Progenitor cell of endocrine pancreas (in vitro differentiated cells): ENCODE measurements at places on chromosomes 11 and 22. TPM values are rescaled to one million over a fixed set of nuclear protein-coding genes. Genes with fewer than 3 reads are reported as not detected.

DNA sequence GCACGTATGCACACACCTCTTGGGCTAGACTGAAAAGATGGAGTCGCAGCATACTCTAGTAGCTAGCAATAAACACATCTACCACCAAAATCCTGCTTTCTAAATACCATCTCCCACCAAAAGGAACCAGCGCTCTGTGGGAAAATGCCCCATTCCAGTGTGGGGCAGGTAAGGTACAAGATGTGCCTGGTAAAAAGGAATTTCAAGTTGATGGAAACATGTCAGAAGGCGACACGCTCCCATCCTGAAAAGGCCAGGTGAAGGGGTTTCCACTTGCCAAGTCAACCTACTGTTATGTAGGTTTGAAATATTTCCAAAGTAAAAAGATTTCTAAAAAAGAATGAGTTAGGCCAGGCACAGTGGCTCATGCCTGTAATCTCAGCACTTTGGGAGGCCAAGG is 8.8 kb downstream of the DGCR2 start:
- H3K4me3 ChIP-seq, result no peak overlapping the region
- H3K36me3 ChIP-seq, result no peaks in the 10 kb centered on the region
- peaks cover 18% of the 10 kb centered on the region for H3K4me1 ChIP-seq
- no peak for DNase-seq

GRCh38 chr11:118462178-118462577 is 25.9 kb downstream of the KMT2A start:
- no peaks in the 10 kb centered on the region for H3K27me3 ChIP-seq
- no peak overlapping the region for H3K4me3 ChIP-seq
- H3K4me1 ChIP-seq, result no peaks in the 10 kb centered on the region
- peaks cover 3% of the 10 kb centered on the region for H3K36me3 ChIP-seq
- no peak for DNase-seq

The P2RX6 gene
- 0.36 and 0.57 TPM in 2 replicates for total RNA-seq

The TRPM5 gene
- 0.46 and 0.84 TPM in 2 replicates for total RNA-seq

DNA sequence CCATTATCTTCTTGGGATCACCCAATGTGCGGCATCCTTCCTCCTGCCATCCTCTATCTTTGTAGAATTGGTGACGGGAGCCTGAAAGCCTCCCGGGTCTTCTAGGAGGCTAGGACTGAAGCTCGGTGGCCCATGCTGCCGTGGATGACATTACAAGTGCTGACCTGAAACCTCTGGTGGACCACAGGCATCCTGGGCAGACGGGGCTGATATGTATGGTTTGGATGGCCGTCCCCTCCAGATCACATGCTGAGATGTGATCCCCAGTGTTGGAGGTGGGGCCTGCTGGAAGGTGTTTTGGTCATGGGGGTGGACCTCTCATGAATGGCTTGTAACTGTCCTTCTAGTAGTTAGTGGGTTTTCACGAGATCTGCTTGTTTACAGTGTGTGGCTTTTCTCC is 1525.8 kb downstream of the BRD1 start:
- DNase-seq, result no peak
- peaks cover 7% of the 10 kb centered on the region for H3K4me1 ChIP-seq
- peaks cover 49% of the 10 kb centered on the region for H3K27me3 ChIP-seq

- no peaks in the 10 kb centered on the region for H3K36me3 ChIP-seq
- H3K4me1 ChIP-seq, result no peaks in the 10 kb centered on the region
- H3K4me3 ChIP-seq, result no peak overlapping the region
- no peaks in the 10 kb centered on the region for H3K27me3 ChIP-seq
- DNase-seq, result no peak
Observed at GRCh38 chr11:122195790-122196189, 79.8 kb upstream of the BLID start.

The PHLDA2 gene
- 1.2 and 1.9 TPM in 2 replicates for total RNA-seq

DNA sequence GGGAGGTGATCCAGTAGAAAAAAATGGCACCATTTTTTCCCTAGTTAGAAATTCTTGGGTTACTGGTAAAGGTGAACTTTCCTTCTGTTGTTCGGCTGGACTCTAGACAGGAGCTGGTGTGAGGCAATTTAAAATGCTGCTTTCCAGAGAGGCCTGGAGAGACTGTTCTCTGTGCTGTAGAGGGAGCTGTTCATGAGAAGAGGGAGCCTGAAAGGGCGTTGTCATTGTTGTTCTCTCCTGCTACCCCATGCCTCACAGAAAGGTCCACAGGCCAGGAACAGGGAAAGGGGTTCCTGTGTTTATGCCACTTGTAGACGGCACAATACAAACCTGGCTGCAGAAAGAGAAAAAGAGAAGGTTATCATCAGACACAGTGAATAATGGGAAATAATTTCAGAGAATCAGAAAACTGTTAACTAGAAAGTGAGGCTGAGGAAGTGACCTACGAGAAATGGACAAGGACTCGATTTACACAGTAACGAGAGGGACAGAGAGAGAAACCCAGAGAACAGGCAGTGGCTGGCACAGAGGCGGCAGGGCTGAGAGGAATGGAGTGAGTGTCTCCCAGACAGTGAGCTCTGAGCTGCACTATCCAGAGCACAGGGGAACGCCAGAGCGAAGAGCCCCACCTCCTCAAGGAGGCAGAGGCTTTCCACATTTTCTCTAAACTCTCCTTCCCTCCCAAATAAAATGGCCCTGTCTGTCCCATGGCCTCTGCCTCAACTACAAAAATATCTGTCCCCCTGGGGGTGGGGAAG is 109.2 kb downstream of the RRM1 start:
- no peak overlapping the region for H3K4me3 ChIP-seq
- no peak overlapping the region for H3K27ac ChIP-seq
- H3K36me3 ChIP-seq, result no peaks in the 10 kb centered on the region
- H3K4me1 ChIP-seq, result no peaks in the 10 kb centered on the region

DNA sequence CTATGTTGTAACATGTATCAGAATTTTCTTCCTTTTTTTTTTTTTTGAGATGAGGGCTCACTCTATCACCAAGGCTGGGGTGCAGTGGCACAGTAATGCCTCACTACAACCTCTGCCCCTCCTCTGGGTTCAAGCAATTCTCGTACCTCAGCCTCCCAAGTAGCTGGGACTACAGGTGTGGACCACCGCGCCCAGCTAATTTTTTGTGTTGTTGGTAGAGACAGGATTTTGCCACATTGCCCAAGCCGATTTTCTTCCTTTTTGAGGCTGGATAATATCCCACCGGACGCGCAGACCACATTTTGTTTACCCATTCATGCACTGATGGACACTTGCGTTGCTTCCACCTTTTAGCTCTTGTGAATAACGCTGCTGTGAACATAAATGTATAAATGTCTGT is 97.0 kb downstream of the BRD1 start:
- peaks cover 56% of the 10 kb centered on the region for H3K27me3 ChIP-seq
- no peak overlapping the region for H3K27ac ChIP-seq
- no peak for DNase-seq
- no peaks in the 10 kb centered on the region for H3K4me1 ChIP-seq
- no peaks in the 10 kb centered on the region for H3K36me3 ChIP-seq

- H3K4me3 ChIP-seq, result no peak overlapping the region
- peaks cover 23% of the 10 kb centered on the region for H3K36me3 ChIP-seq
- H3K27ac ChIP-seq, result no peak overlapping the region
Observed at GRCh38 chr22:40829131-40829530, 10.0 kb upstream of the SLC25A17 start.

The TPH1 gene
- 0.50 and 0.64 TPM in 2 replicates for total RNA-seq

The BARX2 gene
- total RNA-seq, result 2.4 and 3.7 TPM in 2 replicates

DNA sequence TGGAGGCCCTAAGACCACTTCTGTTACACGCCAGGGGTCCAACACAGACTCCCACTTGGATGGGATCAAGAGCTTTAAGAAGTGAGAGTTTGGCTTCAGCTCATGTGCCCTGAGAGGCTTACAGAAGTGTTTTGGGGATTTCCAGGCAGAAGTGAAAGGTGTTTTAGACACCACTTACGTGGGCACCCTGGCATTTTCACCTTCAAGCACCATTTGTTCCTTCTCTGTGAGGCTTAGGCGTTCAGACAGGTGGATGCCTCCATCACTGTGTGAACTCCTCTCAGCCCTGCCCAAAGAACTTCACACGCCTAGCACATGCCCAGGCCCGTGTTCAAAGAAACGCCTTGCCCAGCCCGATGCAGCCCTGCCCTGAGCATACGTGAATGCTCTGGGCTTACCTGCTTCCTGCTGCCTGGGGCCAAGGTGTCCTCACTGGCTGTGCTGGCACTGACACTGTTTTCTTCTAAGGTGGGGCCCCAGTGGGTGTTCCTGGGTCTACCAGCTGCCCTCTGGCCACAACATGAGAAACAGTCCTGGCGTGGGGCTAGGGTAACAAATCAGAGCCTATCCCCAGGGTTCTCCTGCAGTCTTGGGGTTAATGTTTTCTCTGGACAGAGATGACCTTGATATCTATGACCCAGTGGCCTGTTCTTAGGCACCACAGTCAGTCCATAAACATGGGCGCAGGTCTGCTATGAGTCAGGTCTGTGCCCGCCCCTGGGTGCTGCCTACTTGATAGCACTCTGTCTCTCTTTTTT is 34.0 kb downstream of the AMPD3 start:
- H3K36me3 ChIP-seq, result peaks cover 7% of the 10 kb centered on the region
- no peaks in the 10 kb centered on the region for H3K27me3 ChIP-seq
- no peak overlapping the region for H3K4me3 ChIP-seq
- no peak overlapping the region for H3K27ac ChIP-seq

- no peak for DNase-seq
- peak overlapping the region; percentile 35 for H3K27ac ChIP-seq
- no peaks in the 10 kb centered on the region for H3K27me3 ChIP-seq
- H3K4me1 ChIP-seq, result peaks cover 36% of the 10 kb centered on the region
- H3K36me3 ChIP-seq, result no peaks in the 10 kb centered on the region
- H3K4me3 ChIP-seq, result no peak overlapping the region
Observed at GRCh38 chr11:34284156-34284555, 73.7 kb downstream of the ABTB2 start.

DNA sequence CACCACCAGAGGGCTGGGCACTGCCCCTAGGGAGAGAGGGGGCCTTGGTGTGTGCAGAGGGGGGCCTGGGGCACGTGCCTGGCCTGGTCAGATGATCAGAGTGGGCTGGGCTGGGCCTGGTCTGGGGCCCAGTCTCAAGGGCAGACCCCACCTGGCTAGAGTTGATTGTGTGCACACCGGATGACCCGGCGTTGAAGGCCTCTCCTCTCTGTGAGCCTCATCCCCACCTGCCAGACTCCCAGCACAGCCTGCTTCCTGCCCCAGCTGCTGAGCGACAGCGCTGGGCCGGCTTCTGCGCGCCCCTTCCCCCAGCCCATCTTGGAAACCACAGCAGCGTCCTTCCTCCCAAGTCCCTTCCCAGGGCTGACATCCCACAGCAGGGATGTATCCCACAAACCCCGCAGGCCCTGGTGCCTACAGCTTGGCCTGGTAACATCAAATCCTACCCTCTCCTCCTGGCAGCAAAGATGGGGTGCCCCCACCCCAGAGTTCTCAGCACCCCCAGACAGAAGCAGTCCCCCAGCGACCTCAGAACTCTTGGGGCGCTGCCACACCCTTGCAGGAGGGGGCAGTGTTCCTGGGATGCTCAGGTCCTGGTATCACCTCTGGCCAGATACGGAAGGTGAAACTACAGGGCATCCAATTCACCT is 11.0 kb upstream of the TSSC4 start:
- H3K36me3 ChIP-seq, result no peaks in the 10 kb centered on the region
- no peak overlapping the region for H3K4me3 ChIP-seq
- H3K27ac ChIP-seq, result no peak overlapping the region
- DNase-seq, result no peak

DNA sequence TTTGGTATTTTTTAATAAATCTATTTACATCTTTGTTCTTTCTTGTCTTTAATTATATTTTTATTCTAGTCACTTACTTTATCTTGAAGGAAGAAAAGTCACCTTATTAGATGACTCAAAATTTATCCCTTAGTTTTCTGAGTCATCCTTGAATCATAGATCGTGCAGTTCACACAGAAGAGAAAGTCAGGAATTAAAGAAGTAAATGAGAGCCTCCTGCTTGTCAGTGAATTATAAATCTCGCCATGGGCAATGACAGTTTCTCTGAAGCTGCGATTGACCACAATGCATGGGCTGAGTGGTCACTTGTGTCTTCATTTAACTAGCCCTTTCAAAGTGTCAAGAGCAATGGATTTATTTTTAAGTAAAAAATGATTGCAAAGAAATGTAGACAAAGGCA is 91.2 kb downstream of the LUZP2 start:
- H3K27me3 ChIP-seq, result no peaks in the 10 kb centered on the region
- H3K27ac ChIP-seq, result no peak overlapping the region
- H3K36me3 ChIP-seq, result no peaks in the 10 kb centered on the region
- H3K4me3 ChIP-seq, result no peak overlapping the region
- peaks cover 1% of the 10 kb centered on the region for H3K4me1 ChIP-seq
- no peak for DNase-seq

GRCh38 chr11:133687781-133688180 is 155.5 kb upstream of the OPCML start:
- H3K4me3 ChIP-seq, result no peak overlapping the region
- H3K27me3 ChIP-seq, result no peaks in the 10 kb centered on the region
- H3K4me1 ChIP-seq, result no peaks in the 10 kb centered on the region
- H3K36me3 ChIP-seq, result no peaks in the 10 kb centered on the region
- H3K27ac ChIP-seq, result no peak overlapping the region

- H3K27me3 ChIP-seq, result peaks cover 6% of the 10 kb centered on the region
- H3K4me1 ChIP-seq, result peaks cover 11% of the 10 kb centered on the region
- H3K27ac ChIP-seq, result no peak overlapping the region
- DNase-seq, result peak; percentile 67
Observed at GRCh38 chr11:19076744-19077589, 16.4 kb upstream of the MRGPRX2 start.

DNA sequence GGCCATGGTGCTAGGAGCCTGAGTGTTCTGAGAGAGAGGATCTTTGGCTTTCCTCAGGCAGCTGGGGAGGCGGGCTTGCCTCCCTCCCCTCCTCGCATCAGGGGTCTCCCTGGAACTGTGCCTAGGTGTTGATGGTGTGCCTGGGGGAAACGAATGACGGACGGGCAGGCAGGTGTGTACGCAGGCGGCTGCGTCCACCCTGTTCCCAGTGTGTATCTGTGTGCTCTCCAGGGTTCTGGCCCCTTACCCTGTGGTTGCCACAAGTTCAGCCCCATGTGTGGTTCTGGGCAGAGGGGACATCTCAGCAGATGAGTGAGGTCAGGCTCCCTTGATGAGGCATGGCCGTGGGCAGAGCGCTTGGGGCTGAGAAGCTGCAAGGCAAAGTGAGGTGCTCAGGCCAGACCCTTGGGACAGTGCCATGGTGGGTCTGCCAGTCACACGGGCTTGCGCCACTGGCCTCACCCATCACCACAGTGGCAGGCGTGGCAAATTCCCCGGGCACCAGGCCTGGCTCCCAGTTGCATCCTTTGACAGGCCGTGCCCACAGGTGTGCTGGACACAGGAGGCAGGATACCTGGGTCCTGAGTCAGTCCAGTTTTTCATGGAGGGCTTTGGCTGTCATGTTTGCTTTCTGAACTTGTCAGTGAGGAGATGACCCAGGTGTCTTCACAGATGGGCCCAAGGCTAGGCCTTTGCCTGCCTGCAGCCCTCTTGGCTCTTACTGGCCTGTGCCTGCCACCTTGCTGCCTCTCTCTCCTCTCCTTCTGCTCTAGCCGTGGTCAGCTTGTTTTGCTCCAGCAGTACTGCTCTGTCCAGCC is 27.3 kb downstream of the GNAZ start:
- H3K27ac ChIP-seq, result no peak overlapping the region
- no peaks in the 10 kb centered on the region for H3K36me3 ChIP-seq
- H3K4me3 ChIP-seq, result no peak overlapping the region
- no peaks in the 10 kb centered on the region for H3K27me3 ChIP-seq
- H3K4me1 ChIP-seq, result no peaks in the 10 kb centered on the region

DNA sequence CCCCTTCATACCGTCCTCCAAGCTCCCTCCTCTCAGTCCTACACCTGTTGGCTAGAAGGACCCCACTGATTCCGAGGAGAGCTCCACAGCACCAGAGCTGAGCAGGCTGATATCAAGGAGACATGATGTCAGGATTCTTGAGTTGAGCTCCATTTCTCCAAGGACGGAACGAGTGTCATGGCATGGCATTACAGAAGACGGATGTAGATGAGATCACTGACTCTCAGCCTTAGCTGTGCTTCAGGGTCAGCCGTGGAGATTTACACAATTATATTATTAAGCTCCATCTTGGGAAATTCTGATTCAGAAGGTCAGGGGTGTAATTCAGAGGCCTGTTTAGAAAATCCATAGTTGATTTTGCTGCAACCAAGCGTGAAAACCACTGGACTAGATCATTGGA is 428.9 kb upstream of the B3GAT1 start:
- H3K36me3 ChIP-seq, result no peaks in the 10 kb centered on the region
